ENCODE measurements at places on chromosomes 3 and 15. TPM values are rescaled to one million over a fixed set of nuclear protein-coding genes. Genes with fewer than 3 reads are reported as not detected.

GRCh38 chr3:116050311-116050915 lies 394.9 kb downstream of the LSAMP start:
- H3K4me3 ChIP-seq: no peak overlapping the region
- no peak overlapping the region for H3K27ac ChIP-seq
- H3K36me3 ChIP-seq: no peaks in the 10 kb centered on the region
- no peaks in the 10 kb centered on the region for H3K4me1 ChIP-seq
- DNase-seq: no peak

- DNase-seq: no peak
- peak overlapping the region; percentile 75 for H3K27ac ChIP-seq
- H3K4me3 ChIP-seq: no peak overlapping the region
- peaks cover 62% of the 10 kb centered on the region for H3K4me1 ChIP-seq
Measured at GRCh38 chr3:107217172-107217571, 160.1 kb upstream of the CCDC54 start.

Gene PLSCR4
- 43.4 TPM for total RNA-seq

GRCh38 chr3:114542359-114542758 lies 248.5 kb downstream of the TIGIT start:
- H3K4me3 ChIP-seq: no peak overlapping the region
- no peaks in the 10 kb centered on the region for H3K27me3 ChIP-seq
- H3K4me1 ChIP-seq: peaks cover 4% of the 10 kb centered on the region
- H3K27ac ChIP-seq: no peak overlapping the region
- peaks cover 2% of the 10 kb centered on the region for H3K36me3 ChIP-seq

GRCh38 chr3:78794431-78794830 lies 973.4 kb downstream of the ROBO1 start:
- H3K4me1 ChIP-seq: peaks cover 9% of the 10 kb centered on the region
- H3K36me3 ChIP-seq: no peaks in the 10 kb centered on the region
- DNase-seq: no peak

Gene PLSCR5
- total RNA-seq: not detected

Gene SYNPR
- total RNA-seq: not detected

DNA sequence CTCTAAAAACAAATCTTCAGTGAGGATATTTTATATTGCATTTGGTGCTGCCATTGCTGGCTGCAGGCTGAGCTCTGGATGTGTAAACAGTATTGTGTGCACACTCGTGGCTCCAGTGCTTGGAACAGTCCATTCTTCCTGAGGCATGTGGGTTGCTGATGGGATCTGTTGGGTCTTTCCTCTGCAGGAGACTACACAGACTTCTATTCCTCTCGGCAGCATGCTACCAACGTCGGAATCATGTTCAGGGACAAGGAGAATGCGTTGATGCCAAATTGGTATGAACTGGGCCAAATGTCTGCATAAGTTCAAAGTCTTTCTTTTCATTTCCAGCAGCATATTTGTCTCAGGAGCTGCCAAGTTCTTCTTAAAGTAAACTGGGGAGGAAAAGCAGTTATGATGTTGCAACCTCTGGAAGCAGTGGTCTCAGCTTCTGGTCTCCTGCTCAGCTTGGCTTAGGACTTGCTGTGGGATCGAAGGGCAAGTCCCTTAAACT lies 9.3 kb downstream of the FAH start:
- no peak overlapping the region for H3K27ac ChIP-seq
- DNase-seq: peak; percentile 54
- no peaks in the 10 kb centered on the region for H3K27me3 ChIP-seq
- H3K4me1 ChIP-seq: peaks cover 12% of the 10 kb centered on the region
- H3K36me3 ChIP-seq: peaks cover 7% of the 10 kb centered on the region
- no peak overlapping the region for H3K4me3 ChIP-seq

DNA sequence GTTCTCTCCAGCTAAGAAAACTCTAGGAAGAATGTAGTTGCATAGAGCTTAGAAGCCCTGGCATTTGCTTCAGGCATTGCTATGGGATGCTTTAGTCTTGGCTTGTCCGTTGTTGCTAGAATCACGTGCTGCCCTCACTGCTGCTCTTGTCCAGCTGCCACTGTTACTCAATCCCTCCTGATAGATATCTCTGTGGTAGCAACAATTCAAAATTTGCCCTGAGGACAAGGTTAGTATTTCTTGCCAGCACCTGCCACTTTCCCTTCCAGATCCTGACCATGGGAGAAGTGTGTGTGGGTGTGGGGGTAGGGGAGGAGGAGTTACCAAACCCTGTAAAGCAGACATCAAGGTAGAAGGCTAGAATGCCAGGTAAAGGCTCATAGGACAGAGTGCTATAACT lies 113.8 kb downstream of the PPM1L start:
- H3K4me1 ChIP-seq: peaks cover 8% of the 10 kb centered on the region
- H3K27me3 ChIP-seq: peaks cover 8% of the 10 kb centered on the region
- H3K36me3 ChIP-seq: no peaks in the 10 kb centered on the region
- no peak overlapping the region for H3K4me3 ChIP-seq
- no peak for DNase-seq
- no peak overlapping the region for H3K27ac ChIP-seq

GRCh38 chr3:37243820-37244748 lies 69.7 kb upstream of the LRRFIP2 start:
- no peaks in the 10 kb centered on the region for H3K27me3 ChIP-seq
- no peaks in the 10 kb centered on the region for H3K36me3 ChIP-seq
- DNase-seq: peak; percentile 90
- peak overlapping the region; percentile 92 for H3K4me3 ChIP-seq
- H3K4me1 ChIP-seq: peaks cover 50% of the 10 kb centered on the region
- peak overlapping the region; percentile 98 for H3K27ac ChIP-seq

DNA sequence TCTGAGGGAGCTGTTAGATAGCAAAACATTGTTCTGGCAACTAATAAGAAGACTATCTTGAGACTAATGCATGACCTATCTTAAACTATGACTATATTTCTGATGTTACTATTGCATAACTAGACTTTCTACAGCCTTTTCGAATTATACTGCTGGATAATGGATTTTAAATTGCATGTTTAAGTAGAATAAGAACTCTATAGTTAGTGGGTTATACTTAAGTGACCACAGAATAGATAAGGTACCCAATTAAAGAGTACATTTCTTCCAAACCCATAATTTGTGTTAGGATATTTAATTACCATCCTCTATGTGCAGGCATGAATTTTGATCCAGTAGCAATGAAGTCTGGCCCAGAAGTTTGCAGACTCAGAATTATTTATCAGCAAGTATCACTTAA lies 44.6 kb upstream of the SPPL2A start:
- H3K36me3 ChIP-seq: no peaks in the 10 kb centered on the region
- no peak overlapping the region for H3K4me3 ChIP-seq
- no peak for DNase-seq
- H3K27me3 ChIP-seq: peaks cover 19% of the 10 kb centered on the region
- no peak overlapping the region for H3K27ac ChIP-seq
- no peaks in the 10 kb centered on the region for H3K4me1 ChIP-seq

DNA sequence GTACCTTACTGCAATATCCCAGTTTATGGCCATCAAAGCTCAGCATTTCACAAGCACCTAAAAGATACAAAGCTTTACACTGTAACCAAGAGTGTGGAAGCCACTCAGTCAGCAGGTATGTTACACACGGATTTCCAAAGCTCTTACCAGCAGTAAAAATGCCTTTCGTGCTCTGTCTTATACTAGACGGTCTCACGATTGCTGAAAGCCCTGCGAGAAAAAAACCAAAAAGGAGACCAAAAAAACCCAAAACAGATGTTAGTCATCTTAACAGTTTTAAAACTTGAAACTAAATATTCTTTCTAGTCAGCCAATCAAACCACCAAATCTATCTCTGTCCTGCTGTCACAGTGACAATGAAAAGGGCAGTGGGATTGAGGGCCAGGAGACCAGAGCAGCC lies 39.0 kb downstream of the TAMM41 start:
- H3K36me3 ChIP-seq: peaks cover 43% of the 10 kb centered on the region
- peaks cover 3% of the 10 kb centered on the region for H3K4me1 ChIP-seq
- no peak for DNase-seq
- H3K27ac ChIP-seq: no peak overlapping the region

Gene SEC22A
- 17.5 TPM for total RNA-seq

Gene CCDC13
- 0.30 TPM for total RNA-seq

DNA sequence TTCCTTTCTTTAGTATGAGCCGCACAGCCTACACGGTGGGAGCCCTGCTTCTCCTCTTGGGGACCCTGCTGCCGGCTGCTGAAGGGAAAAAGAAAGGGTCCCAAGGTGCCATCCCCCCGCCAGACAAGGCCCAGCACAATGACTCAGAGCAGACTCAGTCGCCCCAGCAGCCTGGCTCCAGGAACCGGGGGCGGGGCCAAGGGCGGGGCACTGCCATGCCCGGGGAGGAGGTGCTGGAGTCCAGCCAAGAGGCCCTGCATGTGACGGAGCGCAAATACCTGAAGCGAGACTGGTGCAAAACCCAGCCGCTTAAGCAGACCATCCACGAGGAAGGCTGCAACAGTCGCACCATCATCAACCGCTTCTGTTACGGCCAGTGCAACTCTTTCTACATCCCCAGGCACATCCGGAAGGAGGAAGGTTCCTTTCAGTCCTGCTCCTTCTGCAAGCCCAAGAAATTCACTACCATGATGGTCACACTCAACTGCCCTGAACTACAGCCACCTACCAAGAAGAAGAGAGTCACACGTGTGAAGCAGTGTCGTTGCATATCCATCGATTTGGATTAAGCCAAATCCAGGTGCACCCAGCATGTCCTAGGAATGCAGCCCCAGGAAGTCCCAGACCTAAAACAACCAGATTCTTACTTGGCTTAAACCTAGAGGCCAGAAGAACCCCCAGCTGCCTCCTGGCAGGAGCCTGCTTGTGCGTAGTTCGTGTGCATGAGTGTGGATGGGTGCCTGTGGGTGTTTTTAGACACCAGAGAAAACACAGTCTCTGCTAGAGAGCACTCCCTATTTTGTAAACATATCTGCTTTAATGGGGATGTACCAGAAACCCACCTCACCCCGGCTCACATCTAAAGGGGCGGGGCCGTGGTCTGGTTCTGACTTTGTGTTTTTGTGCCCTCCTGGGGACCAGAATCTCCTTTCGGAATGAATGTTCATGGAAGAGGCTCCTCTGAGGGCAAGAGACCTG lies 13.2 kb downstream of the GREM1 start:
- H3K4me1 ChIP-seq: peaks cover 50% of the 10 kb centered on the region
- peak overlapping the region; percentile 61 for H3K27ac ChIP-seq
- no peak overlapping the region for H3K4me3 ChIP-seq
- H3K36me3 ChIP-seq: peaks cover 46% of the 10 kb centered on the region

GRCh38 chr3:158794936-158795518 lies 6.8 kb upstream of the MFSD1 start:
- H3K27ac ChIP-seq: no peak overlapping the region
- peaks cover 29% of the 10 kb centered on the region for H3K27me3 ChIP-seq
- H3K4me3 ChIP-seq: no peak overlapping the region
- DNase-seq: no peak
- H3K36me3 ChIP-seq: no peaks in the 10 kb centered on the region
- peaks cover 7% of the 10 kb centered on the region for H3K4me1 ChIP-seq

Gene ARL14
- not detected for total RNA-seq

Measured in osteocyte (in vitro differentiated cells).